ENCODE measurements at places on chromosomes 13 and 19.

DNA sequence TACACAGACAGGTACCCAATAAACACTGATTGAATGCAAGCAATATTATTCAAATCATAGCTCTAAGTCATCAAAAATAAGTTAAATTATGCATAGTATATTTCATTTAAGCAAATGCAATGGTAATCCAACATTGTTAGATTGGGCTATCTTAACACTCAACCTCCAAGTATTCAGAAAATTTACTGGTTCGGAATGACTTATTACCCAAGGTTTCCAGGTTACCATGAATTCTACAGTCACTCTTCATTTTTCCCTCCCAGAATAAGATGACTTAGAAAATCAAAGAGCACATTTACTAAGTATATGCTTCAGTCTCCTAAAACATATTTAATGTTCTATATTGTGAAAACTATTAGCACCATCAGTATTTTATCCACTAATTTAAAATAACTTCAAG lies 6.0 kb downstream of the UBL3 start:
- DNase-seq: no peak

DNA sequence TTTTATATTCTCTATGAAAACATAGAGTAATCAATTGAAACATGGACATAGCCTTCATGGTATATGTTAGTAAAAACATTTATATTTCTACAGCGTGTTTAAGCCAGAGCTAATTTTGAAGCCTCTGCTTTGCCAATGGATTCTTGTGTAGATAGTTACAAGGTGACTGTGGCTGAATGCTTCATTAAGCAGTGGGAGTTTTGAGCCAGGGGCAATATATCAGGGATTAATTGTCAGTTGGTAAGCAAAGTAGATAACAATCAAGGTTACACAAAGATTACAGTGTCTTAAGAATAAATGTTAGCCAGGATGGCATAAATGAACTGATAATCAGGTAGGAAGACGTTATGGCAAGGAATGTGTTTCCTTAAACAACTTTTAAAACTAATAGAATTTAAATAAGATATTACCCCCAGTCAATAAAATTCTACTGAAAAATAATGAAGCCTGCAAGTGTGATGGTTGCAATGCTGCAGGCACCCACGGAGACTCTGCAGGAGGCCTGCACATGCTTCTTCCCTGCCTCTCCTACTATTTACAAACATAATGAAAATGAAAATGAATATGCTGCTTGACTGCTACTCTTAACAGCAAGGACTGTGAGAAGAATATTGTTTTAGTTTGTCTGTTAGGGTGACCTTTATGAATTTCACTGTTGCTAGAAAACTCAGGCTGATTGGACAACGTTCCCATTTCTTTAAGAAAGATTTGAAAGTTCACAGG lies 588.5 kb downstream of the GPC5 start:
- DNase-seq: no peak

- peak; percentile 59 for DNase-seq
Observed at GRCh38 chr19:507286-508203, at the start of gene TPGS1. Gene TPGS1 (plus strand): TSS chr19:507497. CDS start chr19:507507, 10 bp downstream.

- no peak for DNase-seq
Observed at GRCh38 chr13:104962411-104962810, 1573.1 kb downstream of the EFNB2 start.

DNA sequence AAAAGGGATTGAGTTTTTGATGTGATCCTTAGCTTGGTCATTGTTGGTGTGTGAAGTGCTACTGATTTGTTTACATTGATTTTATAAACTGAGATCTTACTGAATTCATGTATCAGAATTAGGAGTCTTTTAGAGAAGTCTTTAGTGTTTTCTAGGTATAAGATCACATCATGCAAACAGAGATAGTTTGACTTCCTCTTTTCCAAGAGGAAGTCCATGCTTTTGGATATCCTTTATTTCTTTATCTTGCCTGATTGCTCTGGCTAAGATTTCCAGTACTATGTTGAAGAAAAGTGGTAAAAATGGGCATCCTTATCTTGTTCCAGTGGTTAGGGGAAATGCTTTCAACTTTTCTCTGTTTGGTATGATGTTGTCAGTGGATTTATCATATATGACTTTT lies 561.2 kb upstream of the SLITRK1 start:
- no peak for DNase-seq

Data from activated gamma-delta T cell (primary cell).